ENCODE measurements at places on chromosomes 1 and 21. TPM values are rescaled to one million over a fixed set of nuclear protein-coding genes. Genes with fewer than 3 reads are reported as not detected.

Gene OR4F29
- not detected for total RNA-seq

Gene SLC25A34
- 0.23 TPM for total RNA-seq

Gene BRINP2
- not detected for total RNA-seq

Gene FMO5
- total RNA-seq: 0.23 TPM

Gene TGFB2
- total RNA-seq: 0.07 TPM

Gene SYTL1
- 15.6 TPM for total RNA-seq

Measured in activated naive CD4-positive, alpha-beta T cell treated with anti-CD3 and anti-CD28 coated beads, Interleukin-2, amount 50 U/mL, for 72 hours (primary cell).